ENCODE measurements at places on chromosomes 3 and 15.

DNA sequence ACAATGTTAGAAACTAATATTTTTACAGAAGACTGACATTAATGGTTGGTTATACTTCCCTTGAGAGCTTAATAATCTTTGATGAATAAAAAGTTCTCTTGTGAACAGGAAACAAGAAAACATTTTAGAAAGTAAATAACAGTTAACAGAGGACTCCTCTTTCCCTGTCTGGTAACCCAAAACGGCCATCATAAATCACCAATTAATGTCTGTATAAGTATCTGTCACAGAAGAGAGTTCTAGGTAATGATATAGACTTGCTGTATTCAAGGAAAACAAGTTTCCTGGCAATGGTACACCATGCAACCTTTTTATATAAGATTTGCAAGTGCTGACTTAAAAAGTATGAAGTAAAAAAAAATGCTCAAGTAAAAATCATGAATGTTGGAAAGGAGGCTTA, 426.7 kb downstream of the SOX2 start:
- DNase-seq, result no peak

- no peak for DNase-seq
Measured at GRCh38 chr15:63037976-63038720, 4.4 kb upstream of the TPM1 start.

GRCh38 chr3:48088056-48088748, 72.0 kb upstream of the MAP4 start:
- DNase-seq, result no peak

GRCh38 chr15:52288986-52289385, 6.6 kb downstream of the MYO5C start:
- no peak for DNase-seq

DNA sequence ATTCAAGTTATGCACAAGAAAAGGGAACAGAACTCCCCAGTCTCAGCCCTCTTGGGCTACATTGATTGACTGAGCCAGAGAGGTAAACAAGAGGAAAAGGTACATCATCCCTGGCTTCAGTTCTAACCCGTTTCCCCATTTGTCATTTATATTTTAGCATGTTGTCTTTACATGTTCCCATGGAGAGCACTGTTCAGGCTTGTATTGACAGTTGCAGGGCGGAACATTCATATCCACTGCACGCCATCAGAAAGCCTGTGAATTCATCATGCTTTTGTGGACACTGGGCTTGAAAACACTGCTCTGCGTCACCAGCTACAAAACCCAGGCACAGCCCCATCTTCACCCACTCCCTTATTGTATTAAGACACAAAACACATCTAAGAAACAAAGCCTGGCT, 240.9 kb upstream of the EIF1B start:
- no peak for DNase-seq

GRCh38 chr3:12578742-12579141, 21.9 kb downstream of the MKRN2 start:
- DNase-seq, result no peak

GRCh38 chr3:127089486-127090145, 103.3 kb upstream of the PRR23E start:
- no peak for DNase-seq

DNA sequence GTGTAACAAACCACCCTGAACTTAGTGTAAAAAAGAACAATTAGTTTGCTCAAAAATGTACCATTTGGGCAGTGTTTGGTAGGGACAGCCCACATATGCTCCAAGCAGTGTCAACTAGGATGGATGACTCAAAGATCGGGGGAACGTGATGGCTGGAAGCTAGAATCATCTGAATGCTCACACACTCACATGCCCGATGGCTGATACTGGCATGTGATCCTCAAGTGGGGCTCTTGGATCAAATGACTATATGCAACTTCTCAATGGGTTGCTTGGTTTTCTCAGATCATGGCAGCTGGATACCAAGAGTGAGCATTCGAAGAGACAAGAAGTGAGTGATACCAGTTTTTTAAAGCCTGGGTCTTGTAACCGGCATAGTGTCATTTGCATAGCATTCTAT, 335.9 kb upstream of the KCNMB2 start:
- no peak for DNase-seq

DNA sequence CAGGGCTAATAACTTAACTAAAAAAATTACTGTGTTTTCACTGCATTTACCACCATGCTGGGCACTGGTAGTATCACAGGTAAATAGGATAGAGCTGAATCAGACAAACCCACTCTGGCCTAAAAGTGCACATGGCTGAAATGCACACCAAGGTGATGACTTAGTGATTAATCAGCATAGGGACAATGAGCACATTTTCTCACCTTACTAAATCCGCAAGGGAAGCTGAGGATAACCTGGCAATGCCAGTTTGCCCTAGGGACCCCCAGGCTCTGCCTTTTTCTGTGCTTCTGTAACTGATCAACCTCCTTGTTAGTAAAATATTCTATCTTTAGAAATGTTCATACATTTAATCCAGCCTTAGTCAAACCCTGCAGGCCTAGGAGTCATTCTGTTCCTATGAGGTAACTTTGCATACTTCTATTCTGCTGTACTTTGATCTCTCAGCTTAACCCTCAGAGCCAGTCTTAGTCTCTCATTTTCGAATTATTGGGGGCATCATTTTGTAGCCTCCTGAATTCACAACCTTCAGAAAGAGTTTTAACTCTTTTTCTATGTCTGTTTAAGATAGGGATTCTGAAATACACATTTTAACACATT, 562.9 kb upstream of the KCNMB2 start:
- no peak for DNase-seq

GRCh38 chr3:185152410-185153170, at the start of gene C3orf70:
TSS of gene C3orf70 (minus strand) at chr3:185153060. CDS start at chr3:185152823, 237 bp downstream.
- no peak for DNase-seq

GRCh38 chr15:78149805-78150751, 916 bp downstream of the IDH3A start:
- DNase-seq, result no peak

- no peak for DNase-seq
Measured at GRCh38 chr3:150823277-150823676, 60.3 kb upstream of the SIAH2 start.

GRCh38 chr3:171125010-171125409, 98.5 kb upstream of the SLC2A2 start:
- no peak for DNase-seq
